Activated CD8-positive, alpha-beta memory T cell treated with anti-CD3 and anti-CD28 coated beads for 1 hour (primary cell): ENCODE measurements at places on chromosomes 7 and 10.

GRCh38 chr10:4687397-4687796, 138.6 kb upstream of the AKR1E2 start:
- no peak for DNase-seq

- DNase-seq: no peak
Measured at GRCh38 chr7:63027075-63027474, 971.6 kb upstream of the ZNF722 start.

- no peak for DNase-seq
Measured at GRCh38 chr10:129800796-129801340, 163.2 kb downstream of the EBF3 start.

- DNase-seq: no peak
Measured at GRCh38 chr10:105585171-105585570, 944.1 kb downstream of the SORCS3 start.

DNA sequence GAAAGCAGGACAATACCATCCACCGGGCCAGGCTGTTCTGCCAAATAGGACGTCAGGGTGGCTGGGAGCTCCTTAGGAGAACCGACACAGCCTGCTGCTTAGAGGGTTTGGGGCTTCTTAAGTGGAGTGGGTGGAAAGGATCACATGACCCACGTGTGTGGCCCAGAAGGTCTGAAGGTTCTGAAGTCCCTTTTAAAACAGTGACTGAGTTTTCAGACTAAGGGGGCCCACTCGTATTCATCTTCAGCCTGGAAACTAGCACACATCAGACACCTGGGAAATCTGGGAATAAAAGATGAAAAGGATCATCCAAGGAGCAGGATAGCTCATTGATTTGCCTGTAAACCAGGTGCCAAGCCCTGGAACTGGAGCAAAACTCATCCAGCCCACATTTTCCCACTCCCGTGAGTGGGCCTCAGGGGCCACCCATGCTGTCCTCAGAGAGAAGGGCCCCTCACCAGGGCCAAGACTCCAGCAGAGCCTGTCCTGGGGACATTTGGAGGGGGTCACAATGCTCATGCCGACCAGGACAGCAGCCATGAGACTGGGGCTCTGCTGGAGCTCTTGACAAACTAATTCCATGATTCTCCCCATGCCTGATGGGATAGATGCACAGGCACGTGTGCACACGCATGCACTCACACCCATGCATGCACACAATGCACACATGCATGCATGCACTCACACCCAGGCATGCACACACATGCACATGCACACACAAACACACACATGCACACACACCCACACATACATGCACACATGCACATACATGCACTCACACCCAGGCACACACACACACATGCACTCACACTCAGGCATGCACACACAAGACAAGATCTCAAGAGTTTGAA, 168.8 kb upstream of the PPP2R2D start:
- DNase-seq: no peak

- DNase-seq: no peak
Measured at GRCh38 chr10:129883029-129883428, 81.0 kb downstream of the EBF3 start.

GRCh38 chr10:78744491-78745090, 324.2 kb upstream of the ZMIZ1 start:
- DNase-seq: no peak
